ENCODE measurements at places on chromosomes 3 and 15.

DNA sequence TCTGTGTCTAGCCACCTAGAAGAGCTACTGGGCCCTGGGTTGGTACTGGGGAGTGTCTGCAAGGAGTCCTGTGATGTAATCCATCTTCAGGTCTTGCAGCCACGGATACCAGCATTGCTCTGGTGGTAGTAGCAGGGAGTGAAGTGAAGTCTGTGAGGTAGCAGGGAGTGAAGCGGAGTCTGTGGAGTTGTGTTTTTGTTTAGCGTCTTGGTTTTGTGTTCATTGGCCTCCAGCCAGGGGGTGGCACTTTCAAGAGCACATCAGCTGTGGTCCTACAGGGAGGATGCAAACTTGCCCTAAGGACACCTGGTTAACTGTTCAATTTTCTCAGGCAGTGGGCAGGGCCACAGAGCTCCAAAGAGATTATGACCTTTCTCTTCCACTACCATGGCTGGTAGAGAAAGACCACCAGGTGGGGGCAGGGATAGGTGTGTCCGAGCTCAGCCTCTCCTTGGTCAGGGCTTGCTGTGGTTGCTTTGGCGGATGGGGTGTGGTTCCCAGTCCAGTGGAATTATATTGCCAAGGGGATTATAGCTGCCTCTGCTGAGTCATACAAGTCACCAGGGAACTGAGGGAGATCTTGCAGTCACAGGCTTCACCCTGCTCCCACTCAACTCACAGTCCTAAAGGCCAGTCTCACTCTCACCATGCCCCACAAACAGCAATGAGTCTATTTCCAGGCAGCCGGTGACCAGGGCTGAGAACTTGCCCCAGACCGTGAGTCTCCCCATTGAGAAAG is 424.7 kb downstream of the ZBBX start:
- no peak for DNase-seq

GRCh38 chr3:169923189-169923588 is 11.8 kb downstream of the SAMD7 start:
- DNase-seq: no peak

DNA sequence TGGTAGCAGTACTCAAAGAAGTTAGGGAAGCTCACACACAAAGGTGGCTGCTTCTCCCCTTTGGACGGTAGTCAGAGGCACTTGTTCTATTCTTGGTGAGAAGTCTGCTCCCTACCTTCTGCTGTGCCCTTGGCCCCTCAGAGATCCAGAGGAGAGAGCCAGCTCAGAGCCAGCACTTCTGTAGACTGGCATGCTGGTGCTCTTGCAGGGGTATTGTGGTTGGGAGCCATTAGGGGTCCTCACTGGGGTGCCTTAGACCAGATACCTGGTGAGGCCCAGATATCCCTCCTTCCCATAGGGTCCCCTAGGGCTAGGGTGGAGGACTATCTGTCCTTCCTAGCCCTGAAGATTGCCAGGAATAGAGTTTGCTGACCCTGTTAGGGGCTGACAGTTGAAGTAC is 140.6 kb downstream of the EEFSEC start:
- DNase-seq: no peak

DNA sequence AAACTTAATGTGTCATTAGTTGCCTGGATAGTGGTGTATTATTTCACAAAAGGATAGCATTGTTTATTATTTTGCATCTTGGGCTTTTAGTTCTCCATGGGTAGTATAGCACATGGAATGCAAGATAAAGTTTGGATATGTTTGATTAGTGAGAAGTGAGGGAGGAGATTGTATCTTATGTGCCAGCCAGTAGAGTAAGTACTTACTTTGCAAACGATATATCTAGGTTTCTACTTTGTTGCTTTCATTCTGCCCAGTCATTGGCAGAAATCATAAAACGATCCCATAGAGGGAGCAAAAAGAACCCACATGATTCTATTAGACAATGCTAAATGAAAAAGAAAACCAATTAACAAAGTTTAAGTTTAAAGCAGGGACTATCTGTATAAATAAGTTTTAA is 105.3 kb downstream of the RARB start:
- no peak for DNase-seq

- DNase-seq: no peak
Measured at GRCh38 chr3:107931326-107931725, 159.5 kb downstream of the CD47 start.

DNA sequence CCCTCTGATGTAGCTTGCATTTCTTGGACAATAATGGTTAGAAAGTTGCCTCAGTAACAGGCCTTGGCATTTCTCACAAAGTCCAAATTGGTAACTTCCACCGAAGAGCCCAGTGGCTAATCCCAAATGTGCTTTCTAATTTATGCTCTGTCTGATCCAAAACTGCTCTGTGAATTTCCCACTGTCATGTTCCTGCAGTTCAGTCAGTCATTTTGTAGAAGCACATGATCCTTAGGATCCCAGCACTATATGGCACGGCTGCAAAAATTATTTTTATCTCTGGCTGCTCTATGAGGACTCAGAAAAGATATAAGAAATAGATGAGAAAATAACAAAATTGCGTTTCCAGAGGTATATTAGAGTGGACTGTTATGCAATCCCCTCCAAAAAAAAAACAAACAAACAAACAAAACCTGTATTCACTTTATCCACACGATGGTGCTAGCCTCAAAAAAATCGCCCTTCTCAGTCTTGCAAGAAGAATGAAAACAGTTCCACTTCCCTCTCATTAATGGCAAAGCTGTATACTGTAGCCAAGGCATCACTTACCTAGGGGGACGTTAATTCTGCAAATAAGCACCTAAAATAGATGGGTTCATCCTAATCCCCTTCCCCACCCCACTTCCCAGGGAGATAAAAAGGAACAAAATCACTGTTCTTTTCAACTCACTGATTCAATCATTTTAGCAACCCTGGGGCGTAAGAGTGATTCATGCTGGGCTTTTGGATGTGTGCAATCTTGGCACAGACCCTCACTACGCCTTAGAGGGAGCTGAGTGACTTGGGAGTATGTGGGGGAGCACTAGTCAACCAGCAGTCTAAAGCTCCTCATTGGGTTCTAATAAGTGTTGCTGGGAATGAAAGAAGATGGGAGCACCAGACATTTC is 61.3 kb downstream of the TMCO5A start:
- peak; percentile 54 for DNase-seq

DNA sequence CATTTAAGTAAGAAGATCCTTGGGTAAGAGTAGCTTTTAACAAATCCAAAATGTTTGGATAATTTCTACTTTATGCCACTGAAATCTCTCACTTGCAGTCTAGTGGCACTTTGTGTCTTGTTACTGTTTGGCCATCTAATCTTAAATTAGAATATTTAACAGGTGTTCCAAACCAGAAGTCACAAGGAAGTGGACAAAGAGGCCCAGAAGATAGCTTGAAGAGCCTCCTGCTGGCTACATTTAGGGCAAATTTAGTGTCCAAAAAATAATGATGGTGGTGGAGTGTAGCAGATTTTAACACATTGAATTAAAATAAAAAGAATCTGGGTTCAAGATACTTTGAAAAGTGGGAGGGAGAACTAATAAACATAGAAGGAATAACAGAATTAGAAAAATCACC is 172.2 kb downstream of the GHSR start:
- DNase-seq: no peak

GRCh38 chr3:179688850-179689249 is 36.0 kb downstream of the USP13 start:
- DNase-seq: no peak

DNA sequence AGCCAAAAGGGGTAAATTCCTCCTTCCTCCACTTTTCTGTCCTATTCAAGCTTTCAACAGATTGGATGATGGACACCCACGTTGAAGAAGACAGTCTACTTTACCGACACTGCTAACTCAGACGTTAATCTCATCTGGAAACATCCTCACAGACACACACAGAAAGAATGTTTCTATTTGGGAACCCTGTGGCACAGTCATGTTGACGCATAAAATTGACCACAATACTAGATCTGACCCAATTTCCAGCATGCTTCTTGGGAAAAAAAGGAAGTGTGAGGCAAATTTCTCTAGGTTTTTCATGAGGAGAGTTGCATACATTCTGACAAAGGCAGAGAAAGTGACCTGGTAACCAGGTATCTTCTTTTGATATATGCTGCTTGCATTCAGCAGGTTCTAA is 594.1 kb downstream of the FGF12 start:
- no peak for DNase-seq

- DNase-seq: no peak
Measured at GRCh38 chr3:187799942-187800641, 54.8 kb upstream of the BCL6 start.

DNA sequence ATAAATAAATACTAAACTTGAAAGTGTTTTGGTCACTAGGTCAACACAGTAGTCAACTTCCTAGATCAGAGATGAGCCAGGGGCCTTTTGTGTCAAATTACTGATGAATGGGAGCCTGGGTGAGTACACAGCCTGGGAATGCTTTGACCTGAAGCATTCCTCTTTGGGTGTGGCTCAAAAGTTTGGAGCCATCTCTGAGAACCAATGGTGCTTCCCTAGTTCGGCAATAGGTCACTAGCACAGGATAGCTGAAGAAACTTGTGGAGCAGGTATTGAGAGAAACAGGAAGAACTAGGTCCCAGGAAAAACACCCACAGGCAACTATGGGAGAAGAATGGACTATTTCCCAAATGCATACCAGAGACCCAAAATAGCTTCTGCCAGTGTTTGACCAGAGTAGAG is 56.6 kb upstream of the PLXND1 start:
- no peak for DNase-seq

- no peak for DNase-seq
Measured at GRCh38 chr3:98914210-98915080, 12.9 kb upstream of the DCBLD2 start.

- no peak for DNase-seq
Measured at GRCh38 chr3:177251755-177252154, 54.5 kb upstream of the TBL1XR1 start.

- no peak for DNase-seq
Measured at GRCh38 chr15:74185710-74186348, 12.3 kb downstream of the ISLR start.

DNA sequence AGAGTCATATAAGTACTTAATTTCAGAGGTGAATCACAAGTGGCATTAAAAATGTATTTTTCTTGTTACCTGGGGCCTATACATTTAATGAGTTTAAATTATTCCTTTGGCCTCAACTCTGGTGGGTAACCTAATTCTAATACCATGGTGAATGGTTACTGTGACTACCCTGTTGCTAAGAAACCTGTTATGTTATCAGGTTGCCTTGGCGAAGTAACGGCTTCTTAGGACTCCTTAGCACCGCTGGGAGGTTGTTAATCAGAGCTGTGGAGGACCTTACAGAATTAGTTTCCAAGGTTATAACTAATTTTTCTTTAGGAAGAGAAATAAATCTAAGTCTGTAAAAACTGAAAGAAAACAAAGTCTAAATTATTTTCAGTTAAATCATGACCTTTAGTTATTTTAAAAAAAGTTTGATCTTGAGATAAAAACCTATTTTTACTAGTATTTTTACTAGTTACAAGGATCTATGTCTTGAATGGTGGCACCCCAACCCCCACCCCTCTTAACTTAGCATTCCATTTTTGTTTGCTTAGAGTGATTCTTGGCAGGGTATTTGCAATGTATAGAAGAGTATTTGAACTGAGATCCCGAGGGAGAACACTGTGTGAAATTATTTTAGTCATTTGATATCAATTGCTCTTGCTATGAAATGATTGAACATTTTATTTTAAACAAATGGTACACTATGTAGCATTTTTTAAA is 155.5 kb downstream of the FNDC3B start:
- no peak for DNase-seq

DNA sequence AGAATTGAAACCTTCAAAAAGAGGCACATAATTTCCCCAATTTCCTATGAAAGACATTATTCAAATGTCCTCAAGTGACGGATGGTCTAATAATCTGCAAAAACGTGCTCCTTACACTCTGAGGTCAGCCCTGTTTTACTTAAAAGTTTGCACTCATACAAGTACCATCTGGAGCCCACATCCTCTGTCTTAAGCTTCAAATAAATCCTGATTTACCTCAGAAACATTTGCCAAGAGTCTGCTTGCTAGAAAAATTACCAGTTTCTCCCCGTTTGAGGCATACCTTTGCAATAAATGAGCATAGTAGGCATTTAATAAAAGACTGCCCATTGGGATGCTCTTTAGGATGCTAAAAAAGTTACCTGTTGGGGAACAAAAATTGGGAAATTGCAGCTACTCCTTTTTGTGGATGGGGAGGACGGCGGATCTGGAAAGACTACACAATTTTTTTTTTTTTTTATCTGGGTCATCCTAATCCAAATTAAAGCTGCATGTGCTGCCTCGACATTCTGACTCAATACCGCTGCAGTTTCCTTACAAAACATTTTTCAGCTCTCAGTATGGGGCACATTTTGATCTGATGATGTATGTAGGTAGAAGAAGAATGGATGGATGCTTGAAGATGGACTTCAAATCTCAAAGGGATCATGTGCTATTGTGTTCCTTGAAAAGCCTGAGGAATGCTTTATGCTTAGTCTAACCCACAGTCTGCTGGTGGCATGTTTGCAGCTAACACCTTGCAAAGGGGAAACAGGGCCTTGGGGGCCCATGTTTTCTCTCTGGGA is 233.7 kb upstream of the ADAMTS9 start:
- no peak for DNase-seq

GRCh38 chr15:70006259-70007147 is 91.2 kb downstream of the TLE3 start:
- DNase-seq: no peak

DNA sequence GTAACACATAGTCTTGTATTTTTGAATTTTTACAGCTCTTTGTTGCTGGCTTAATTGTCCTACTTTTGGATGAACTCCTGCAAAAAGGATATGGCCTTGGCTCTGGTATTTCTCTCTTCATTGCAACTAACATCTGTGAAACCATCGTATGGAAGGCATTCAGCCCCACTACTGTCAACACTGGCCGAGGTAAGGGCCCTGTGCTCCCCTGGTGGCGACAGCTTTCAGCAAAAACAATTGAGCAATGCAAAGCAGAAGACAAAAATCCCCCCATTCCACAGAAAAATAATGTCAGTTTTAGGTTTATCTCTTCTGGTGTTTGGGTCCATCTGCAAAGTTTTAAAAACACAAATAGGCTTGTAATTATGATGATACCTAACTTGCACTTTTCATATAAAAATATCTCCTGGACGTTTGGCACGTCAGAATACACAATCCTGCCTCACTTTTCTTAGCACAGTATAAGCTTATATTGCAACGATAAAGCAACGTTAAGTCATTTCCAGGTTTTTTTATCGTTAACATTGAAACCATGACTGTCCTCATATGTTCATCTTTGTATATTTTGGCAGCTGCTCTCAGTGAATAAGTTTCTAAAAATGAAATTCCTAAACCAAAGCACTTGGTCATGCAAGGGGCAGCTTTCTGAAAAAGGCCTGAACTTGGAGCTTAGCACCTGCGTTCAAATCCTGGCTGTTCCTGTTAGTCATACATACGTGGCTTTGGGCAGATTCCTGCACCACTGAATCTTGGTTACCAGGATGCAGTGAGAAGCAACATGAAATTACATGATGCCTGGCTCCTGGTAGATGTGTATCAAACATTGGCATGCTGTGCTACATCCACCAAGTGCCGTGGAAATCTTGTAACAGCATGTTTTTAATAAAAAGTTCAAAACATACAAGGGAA is 8.5 kb downstream of the SEC61A1 start:
- no peak for DNase-seq
